ENCODE measurements at places on chromosomes 3 and 15.

GRCh38 chr3:10347648-10348403 lies 26.9 kb upstream of the SEC13 start:
- no peak for DNase-seq

- peak; percentile 50 for DNase-seq
Observed at GRCh38 chr3:10173095-10173925, 8.6 kb downstream of the IRAK2 start.

GRCh38 chr15:67831363-67831762 lies 6.1 kb downstream of the SKOR1 start:
- DNase-seq = no peak

GRCh38 chr3:154217671-154218070 lies 96.5 kb downstream of the ARHGEF26 start:
- no peak for DNase-seq

- DNase-seq = no peak
Observed at GRCh38 chr3:1442271-1442670, 349.4 kb downstream of the CNTN6 start.

- peak; percentile 79 for DNase-seq
Observed at GRCh38 chr3:125054449-125055329, 1.1 kb downstream of the HEG1 start.

DNA sequence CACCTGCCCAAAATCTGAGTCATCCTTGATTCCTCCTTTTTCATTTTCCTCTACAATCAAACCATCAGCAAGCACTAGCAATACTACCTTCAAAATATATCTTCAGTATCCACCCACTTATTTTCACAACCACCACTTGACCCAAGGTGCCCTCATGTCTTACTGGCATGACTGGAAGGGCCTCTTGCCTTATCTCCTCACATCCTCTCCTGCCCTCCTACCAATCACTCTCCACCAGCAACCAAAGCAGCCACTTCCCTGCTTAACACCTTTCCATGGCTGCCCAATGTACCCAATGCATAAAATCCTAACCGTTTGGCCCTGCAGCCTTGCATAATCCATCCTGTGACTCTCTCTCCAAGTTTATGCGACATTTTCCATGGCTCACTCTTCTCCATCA lies 76.0 kb downstream of the MTHFS start:
- no peak for DNase-seq

Data from fibroblast of villous mesenchyme (primary cell).